ENCODE measurements at places on chromosomes 1 and 21.

DNA sequence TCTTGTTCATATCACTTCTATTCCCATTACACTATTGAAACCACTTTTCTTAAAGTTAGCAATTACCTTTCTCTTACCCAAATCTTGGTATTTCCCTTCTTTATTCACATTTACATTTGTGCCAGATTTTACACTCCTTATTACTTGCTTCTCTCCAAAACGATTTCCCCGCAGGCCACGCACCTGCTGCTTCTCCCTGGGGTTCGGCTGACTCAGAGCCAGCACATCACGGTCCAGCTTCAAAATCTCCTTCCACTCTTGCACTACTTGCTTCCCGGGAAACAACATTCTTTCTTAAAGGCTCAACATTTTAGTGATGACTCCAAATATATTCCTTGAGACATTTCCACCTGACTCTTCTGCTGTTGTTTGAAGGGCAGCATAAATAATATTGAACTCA, 20.7 kb downstream of the LHX9 start:
- DNase-seq: no peak

DNA sequence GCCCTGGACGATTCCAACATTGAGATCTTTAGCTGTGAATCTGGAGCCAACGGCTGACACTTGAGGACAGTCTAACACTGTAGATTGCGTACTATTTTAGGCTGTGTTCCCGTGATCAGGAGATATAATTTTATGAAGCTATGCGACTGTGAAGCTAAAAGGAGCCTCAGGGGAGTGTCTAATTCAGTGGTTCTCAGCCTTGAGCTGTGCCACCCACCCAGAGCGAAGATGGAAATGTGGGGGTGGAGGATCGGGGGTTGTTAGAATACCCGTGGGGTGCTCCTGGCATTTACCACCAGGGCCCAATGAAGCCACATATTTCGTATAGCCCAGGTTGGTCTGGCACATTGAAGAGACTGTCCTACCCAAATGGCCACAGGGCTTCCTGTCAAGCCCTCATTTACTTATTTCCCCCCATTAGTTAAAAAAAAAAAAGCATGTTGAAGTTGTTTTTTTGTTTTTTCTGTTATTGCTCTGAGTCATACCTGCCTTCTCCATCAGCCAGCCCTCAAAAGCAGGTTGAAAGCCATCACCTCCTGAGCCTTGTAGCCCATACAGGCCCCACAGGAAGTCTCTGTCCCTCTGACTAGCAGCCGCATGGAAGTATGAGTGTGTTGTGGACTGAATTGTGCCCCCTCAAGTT, 141.7 kb downstream of the GALNT2 start:
- no peak for DNase-seq

GRCh38 chr1:153629971-153630370, 1.7 kb downstream of the S100A1 start:
- DNase-seq: no peak

DNA sequence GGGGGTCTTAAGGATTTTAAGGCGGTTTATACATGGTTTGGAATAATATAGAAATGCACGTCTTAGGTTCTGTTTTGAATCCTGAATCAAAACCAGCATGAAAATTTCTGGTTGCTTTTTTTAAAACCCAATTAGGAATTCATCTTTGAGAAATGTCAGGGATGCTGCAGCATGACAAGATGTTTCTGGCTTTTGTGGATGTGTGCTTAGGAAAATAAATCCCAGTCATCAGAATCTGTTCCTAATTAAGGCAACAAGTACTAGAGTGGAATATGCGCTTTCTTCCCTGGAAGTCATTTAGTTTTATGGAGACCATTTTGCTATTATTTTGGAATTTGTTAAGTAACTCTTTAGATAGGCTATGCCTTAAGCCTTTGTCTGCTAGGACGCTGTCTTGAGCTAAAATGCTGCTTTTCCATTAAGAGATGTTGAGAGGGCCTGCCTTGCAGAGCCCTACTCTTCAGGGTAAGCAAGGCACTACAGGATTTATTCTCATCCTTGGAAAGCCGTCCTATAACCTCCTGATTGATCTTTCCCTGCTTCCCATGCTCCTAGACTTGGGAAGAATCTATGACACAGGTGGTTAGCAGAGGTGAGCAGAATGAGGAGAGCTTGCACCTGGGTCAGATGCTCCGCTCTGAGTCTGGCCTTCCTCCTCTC, 332.8 kb downstream of the DISC1 start:
- no peak for DNase-seq

GRCh38 chr1:190904091-190904695, 426.5 kb upstream of the BRINP3 start:
- no peak for DNase-seq

DNA sequence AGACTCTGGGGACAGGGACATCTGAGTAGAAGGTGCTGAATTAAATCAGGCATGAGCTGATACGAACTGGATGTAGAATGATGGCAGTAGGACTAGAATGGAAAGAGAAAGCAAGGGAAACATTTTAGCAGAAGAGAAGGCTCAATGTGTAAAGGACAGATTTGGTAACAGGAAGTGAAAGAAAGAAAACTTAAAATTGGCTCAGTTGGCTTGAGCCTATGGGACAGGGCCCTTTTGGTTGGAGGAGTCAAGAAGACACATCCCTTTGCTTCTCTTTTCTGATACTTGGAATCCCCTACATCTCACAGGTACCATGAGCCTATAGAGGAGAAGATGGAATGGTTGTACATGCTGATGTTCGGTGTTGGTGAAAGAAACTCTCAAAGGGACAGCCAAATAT, 300.6 kb upstream of the PLXNA2 start:
- DNase-seq: no peak

- DNase-seq: no peak
Observed at GRCh38 chr1:223815865-223816264, 29.9 kb downstream of the TP53BP2 start.
